ENCODE measurements at places on chromosomes 2 and 18. TPM values are rescaled to one million over a fixed set of nuclear protein-coding genes. Genes with fewer than 3 reads are reported as not detected.

IL1A gene
- not detected for total RNA-seq

VIT gene
- not detected for total RNA-seq

TMEM182 gene
- not detected for total RNA-seq

SPHKAP gene
- not detected for total RNA-seq

PRPF40A gene
- 73.5 TPM for total RNA-seq

NAT8 gene
- not detected for total RNA-seq

HPCAL1 gene
- total RNA-seq = 106 TPM

- no peaks in the 10 kb centered on the region for H3K36me3 ChIP-seq
- peak; percentile 39 for DNase-seq
- no peaks in the 10 kb centered on the region for H3K27me3 ChIP-seq
- no peak overlapping the region for H3K27ac ChIP-seq
Observed at GRCh38 chr2:235191978-235192377, 240.2 kb downstream of the SH3BP4 start.

DNA sequence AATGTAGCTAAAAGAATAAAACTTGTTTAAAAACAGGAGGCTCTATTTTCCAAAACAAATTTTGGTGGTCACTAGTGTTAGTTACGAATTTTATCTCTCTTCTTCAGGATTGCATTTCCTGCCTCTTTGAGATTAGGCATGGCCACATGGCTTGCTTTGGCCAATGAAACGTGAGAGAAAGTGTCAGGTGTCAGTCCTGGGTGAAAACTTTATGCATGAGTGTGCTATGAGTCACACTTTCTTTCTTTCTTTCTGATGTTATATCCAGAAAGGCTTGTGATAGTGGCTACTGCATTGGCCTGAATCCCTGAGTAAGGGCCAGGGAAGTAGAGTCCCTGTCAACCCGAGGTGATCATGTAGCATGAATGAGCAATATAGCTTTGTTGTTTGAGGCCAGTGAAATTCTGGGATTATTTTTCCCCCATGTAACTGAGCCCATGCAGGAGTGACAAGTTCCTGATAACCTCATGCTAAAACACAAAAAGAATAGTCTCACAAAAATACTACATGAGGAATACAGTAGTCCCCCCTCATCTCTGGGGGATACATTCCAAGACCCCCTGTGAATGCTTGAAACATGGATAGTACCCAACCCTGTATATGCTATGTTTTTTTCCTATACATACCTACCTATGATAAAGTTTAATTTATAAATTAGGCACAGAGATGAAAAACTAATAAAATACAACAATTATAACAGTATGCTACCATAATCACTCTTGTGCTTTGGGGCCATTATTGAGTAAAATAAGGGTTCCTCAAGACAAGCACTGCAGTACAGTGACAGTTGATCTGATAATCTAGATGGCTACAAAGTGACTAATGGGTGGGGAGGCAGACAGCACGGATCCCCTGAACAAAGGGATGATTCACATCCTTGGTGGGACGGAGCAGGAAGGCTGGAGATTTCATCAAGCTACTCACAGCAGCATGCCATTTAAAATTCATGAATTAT is 109.5 kb downstream of the CDC42EP3 start:
- H3K36me3 ChIP-seq = no peaks in the 10 kb centered on the region
- peaks cover 16% of the 10 kb centered on the region for H3K4me1 ChIP-seq
- H3K4me3 ChIP-seq = no peak overlapping the region
- no peak overlapping the region for H3K27ac ChIP-seq
- no peaks in the 10 kb centered on the region for H3K27me3 ChIP-seq

GRCh38 chr2:9799011-9799596 is 44.2 kb upstream of the TAF1B start:
- peaks cover 14% of the 10 kb centered on the region for H3K4me1 ChIP-seq

DNA sequence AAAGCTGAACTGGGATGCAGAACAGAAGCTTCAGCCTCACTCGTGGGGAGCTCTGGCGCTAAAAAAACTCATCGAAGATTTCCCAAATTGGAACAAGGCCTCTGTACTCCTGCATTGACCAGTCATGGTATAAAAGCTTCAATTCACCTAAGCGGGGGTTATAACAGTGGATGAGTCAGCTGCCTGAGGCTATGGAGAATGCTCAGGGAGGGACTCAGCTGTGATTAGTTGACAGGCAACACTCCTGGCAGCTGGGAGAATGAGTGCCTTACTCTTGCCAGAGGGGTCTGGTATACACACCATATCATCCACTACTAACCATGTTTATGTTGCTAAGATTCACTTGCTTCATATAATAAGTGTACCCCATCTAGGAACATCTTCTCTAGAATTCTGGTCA is 350.6 kb upstream of the VRK2 start:
- no peak overlapping the region for H3K27ac ChIP-seq
- no peak overlapping the region for H3K4me3 ChIP-seq
- H3K4me1 ChIP-seq = no peaks in the 10 kb centered on the region
- DNase-seq = no peak
- H3K27me3 ChIP-seq = no peaks in the 10 kb centered on the region

- H3K4me3 ChIP-seq = no peak overlapping the region
- no peaks in the 10 kb centered on the region for H3K36me3 ChIP-seq
- H3K4me1 ChIP-seq = no peaks in the 10 kb centered on the region
- DNase-seq = no peak
- no peaks in the 10 kb centered on the region for H3K27me3 ChIP-seq
Observed at GRCh38 chr2:33746208-33746800, 147.2 kb upstream of the FAM98A start.

- no peak overlapping the region for H3K27ac ChIP-seq
- H3K4me1 ChIP-seq = peaks cover 5% of the 10 kb centered on the region
- no peaks in the 10 kb centered on the region for H3K27me3 ChIP-seq
- H3K36me3 ChIP-seq = no peaks in the 10 kb centered on the region
- no peak for DNase-seq
- no peak overlapping the region for H3K4me3 ChIP-seq
Observed at GRCh38 chr2:68653034-68653433, 9.7 kb downstream of the PROKR1 start.

GRCh38 chr2:33104052-33104623 is 157.4 kb downstream of the LTBP1 start:
- no peaks in the 10 kb centered on the region for H3K27me3 ChIP-seq
- DNase-seq = no peak
- H3K4me3 ChIP-seq = no peak overlapping the region
- H3K27ac ChIP-seq = no peak overlapping the region
- no peaks in the 10 kb centered on the region for H3K4me1 ChIP-seq

DNA sequence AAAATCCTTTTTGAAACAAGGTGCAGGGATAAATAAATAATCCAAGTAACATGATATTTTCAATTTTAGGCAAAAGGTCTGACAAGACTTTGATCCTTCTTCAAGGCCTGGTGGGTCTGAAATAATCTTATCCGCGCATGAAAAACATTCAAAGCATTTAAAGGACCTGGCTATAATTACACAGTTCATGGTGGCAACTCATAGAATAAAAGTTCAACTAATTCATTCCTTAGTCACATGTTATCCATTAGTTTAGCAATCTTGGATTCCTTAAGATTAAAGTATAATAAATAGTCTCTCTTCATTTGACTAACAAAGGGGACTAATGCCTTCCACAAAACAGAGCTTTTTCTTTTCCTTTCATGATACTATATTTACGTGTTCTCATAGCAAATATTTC is 21.0 kb upstream of the SLC38A11 start:
- DNase-seq = no peak
- H3K27me3 ChIP-seq = no peaks in the 10 kb centered on the region
- H3K27ac ChIP-seq = no peak overlapping the region
- no peaks in the 10 kb centered on the region for H3K36me3 ChIP-seq

DNA sequence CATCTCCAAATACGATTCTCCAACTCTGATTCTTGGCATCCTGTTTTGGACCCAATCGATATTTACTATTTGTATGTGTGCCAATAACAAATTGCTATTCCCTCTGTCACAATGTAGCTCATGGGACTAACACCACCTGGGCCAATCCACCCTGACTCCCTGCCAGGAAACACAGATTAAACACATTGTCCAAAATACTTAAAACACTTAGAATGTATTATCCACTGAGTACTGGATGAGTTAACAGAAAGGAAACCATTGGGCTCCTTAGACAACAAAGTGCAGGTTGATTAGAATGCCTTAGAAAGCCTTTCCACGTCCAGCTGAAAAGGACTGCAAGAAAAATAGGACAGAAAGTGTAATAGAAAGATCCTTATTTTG is 79.4 kb upstream of the ARHGAP28 start:
- H3K27ac ChIP-seq = no peak overlapping the region
- H3K27me3 ChIP-seq = no peaks in the 10 kb centered on the region
- H3K4me1 ChIP-seq = no peaks in the 10 kb centered on the region
- H3K4me3 ChIP-seq = no peak overlapping the region
- DNase-seq = no peak
- no peaks in the 10 kb centered on the region for H3K36me3 ChIP-seq

DNA sequence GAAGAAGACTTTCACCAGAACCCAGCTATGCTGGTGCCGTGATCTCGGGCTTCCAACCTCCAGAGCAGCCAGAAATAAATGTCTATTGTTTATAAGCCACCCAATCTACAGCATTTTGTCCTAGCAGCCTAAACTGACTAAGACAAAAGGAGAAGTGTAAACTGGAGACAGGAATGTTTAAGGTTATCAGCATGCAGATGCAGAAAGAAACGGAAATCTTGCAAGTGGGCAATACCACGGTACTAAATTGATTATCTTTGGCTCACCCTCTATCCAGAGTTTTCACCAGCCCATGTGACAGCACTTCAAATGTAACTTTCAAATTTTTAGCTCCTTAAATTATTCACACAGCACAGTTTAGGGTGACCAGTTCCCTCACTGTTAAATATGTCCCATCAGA is 5.7 kb upstream of the CAPN14 start:
- H3K4me3 ChIP-seq = no peak overlapping the region
- no peak for DNase-seq
- no peaks in the 10 kb centered on the region for H3K4me1 ChIP-seq
- no peak overlapping the region for H3K27ac ChIP-seq
- no peaks in the 10 kb centered on the region for H3K36me3 ChIP-seq
